ENCODE measurements at places on chromosomes 16 and 17. TPM values are rescaled to one million over a fixed set of nuclear protein-coding genes. Genes with fewer than 3 reads are reported as not detected.
A peak's percentile ranks its signal among the peaks of the same experiment; 100 is the strongest.

GRCh38 chr17:8150194-8151119, 1.7 kb downstream of the PER1 start:
- DNase-seq = no peak

DNA sequence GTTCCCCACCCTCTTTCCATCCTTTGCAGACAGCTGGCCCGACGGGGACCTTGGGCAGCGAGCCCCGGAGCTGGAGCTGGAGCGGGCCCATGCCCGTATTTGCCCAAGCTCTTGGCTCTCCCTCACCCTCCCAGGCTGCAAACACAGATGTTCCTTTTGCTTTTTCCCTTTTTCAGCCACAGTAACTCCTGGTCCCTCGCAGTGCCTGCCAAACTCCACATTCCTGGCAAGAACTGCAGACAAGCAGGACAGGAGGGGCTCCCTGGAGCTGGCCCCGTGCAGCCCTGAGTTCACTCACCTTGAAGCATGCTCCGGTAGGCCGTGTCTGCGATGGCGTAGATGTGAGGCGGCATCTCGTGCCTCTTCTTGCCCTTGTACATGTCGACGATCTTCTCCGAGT, 33.9 kb downstream of the MYH11 start:
- no peak for DNase-seq

GRCh38 chr17:836151-836550, 54.0 kb downstream of the MRM3 start:
- DNase-seq = no peak

DNA sequence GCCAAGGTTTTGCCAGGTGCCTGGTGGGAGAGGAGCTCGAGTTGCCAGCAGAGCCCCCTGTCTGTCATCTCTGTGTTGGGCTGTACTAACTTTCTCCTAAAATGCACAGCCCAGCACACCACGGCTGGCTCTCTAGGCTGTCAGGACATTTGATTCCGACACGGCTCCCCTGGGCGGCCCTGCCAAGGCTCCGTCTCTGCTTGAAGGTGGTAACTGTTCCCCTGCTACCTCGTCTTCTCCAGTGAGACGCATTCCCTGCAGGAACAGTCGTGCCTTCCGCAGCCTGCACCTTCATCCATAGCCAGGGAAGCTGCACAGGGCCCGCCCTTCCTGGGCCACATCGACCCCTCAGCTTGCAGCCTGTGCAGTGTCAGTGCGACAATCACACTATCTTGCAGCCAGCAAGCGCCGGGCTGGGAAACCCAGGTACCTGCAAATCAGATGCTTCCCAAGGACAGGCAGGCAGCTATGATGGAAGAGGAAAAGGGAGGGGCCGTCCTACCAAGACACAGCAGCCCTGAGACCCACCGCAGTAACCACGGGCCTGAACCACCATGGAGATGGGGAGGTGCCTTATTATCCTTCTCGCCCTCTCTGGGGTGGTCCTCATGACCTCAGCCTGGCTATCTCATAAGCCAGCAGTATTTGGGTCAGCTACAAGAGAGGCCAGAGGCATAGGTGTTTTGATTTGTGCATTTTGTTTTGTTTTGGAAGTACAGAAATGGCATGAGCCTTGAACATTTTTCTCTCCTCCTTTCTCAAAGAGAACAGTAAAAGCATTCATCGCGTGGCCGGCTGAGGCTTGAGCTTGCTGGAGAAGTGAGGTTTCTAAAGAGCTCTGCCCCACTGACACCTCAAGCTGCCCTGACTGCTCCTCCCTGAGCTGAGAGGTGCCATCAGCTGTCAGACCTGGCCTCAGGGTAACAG, 361.7 kb upstream of the TNRC6C start:
- DNase-seq = no peak

- DNase-seq = no peak
Measured at GRCh38 chr16:8641671-8642070, 20.2 kb downstream of the METTL22 start.

DNA sequence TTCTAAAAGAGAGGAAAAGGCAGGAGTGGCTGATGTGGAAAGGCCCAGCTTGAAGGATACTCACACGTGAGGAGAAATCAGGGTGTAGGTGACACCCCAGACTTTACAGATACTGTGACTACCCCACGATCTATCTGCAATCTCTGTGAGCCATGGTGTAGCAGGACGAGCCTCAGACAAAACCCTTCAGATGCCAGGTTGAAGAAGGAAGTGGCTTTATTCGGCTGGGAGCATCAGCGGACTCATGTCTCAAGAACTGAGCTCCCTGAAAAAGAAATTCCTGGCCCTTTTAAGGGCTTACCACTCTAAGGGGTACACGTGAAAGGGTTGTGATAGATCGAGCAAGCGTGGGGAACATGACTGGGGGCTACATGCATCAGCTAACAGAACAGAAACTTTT, 4.7 kb upstream of the SLC6A4 start:
- no peak for DNase-seq

- DNase-seq = peak; percentile 64
Measured at GRCh38 chr17:2337544-2338314, 428 bp downstream of the SGSM2 start.

ABI3 gene
- not detected for total RNA-seq

ARL4D gene
- total RNA-seq = 19.9 TPM

PRSS21 gene
- total RNA-seq = not detected

DNA sequence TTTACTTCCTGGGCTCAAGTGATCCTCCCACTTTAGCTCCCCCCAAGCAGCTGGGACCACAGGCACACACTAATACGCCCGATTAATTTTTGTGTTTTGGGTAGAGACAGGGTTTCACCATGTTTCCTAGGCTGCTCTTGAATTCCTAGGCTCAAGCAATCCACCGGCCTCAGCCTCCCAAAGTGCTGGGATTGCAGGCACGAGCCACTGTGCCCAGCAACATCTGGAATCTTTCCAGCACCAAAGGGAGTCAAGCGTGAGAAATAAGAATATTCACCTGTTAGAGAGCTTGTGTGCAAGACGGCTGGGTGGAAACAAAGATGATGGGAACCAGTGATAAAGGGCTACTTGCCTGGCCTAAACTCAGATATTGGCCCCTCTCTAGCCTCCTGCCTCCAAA, 14.2 kb upstream of the ALOX12B start:
- no peak for DNase-seq

GRCh38 chr17:44219108-44219615, 313 bp downstream of the UBTF start:
- no peak for DNase-seq

STAC2 gene
- total RNA-seq = 0.09 TPM

DNA sequence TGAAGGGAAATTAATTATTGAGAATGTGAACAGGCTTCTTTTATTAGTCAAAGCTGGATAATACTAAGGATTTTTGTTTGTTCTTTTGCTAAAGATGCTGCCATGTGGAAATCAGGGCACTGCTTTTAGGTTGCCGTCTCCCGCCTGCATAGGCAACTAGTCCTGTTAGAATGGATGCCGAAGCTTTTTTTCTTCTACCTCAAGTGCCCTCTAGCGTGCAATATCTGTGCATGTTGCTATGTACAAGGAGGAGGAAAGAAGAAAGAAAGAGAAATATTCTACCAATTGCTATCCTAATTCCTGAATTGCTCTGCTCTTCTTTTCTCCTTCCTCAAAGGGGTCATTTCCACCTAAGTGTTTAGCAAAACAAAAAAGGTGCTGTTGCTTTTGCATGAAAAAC, 5.2 kb upstream of the CDH8 start:
- DNase-seq = peak; percentile 51

SLC6A2 gene
- not detected for total RNA-seq

- DNase-seq = no peak
Measured at GRCh38 chr17:61442878-61443474, 9.2 kb upstream of the TBX4 start.

GRCh38 chr17:13129356-13129755, 111.5 kb upstream of the ELAC2 start:
- DNase-seq = no peak

- DNase-seq = no peak
Measured at GRCh38 chr16:75087375-75087979, 29.1 kb downstream of the LDHD start.

GRCh38 chr16:67419502-67419901, 3.2 kb upstream of the ZDHHC1 start:
- no peak for DNase-seq

GPRC5B gene
- 7.6 TPM for total RNA-seq

RAB40B gene
- total RNA-seq = 6.3 TPM

DNA sequence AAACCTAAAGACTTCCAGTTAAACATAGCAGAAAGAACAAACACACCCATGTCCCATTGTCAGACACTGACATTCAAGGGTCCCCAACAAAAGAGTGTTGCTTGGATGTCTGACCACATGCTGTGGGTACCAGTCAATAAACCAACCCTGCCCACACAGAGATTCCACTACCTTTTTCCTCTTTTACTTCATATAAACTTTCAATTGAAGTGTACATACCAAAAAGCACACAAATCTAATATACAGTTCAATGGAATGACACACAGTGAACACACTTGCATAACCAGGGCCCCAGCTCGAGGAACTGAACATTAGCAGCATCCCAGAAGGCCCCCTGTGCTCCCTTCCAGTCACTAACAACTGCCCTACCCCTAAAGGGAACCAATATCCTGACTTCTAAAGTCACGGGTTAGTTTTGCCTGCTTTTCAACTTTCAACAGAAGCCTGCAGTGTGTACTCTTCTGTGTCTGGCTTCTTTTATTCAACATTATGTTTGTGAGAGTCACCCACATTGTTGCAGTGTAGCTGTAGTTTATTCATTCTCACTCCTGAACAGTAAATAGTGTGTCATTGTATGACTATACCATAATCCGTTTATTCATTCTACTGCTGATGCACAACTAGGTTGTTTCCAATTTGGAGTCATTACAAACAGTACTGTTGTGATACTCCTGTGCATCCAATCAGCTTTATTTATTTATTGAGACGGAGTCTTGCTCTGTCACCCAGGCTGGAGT, 18.0 kb downstream of the CFDP1 start:
- no peak for DNase-seq

SPN gene
- total RNA-seq = not detected

DNA sequence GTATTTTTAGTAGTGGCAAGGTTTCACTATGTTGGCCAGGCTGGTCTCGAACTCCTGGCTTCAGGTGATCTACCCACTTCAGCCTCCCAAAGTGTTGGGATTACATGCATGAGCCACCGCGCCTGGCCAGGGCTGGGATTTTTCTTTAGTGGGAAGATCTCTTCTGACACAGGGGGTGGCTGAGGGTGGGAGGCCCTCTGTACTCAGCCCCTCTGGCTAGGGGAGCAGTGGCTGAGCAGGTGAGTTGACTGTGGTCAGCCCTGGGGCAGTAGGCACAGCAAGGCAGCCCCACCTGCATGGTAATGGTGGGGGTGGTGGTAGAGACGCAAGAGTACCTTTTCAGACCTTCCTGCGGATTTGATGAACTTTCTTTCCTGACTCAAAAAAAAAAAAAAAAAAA, 12.3 kb upstream of the GPRC5B start:
- no peak for DNase-seq

GRCh38 chr16:65845466-65846209, 520.9 kb upstream of the CDH5 start:
- no peak for DNase-seq

GRCh38 chr17:74773871-74774286, 2.3 kb downstream of the NAT9 start:
- DNase-seq = no peak

- no peak for DNase-seq
Measured at GRCh38 chr17:1551741-1552140, 10.9 kb downstream of the PITPNA start.

- no peak for DNase-seq
Measured at GRCh38 chr17:82907797-82908542, 68.1 kb upstream of the ZNF750 start.

SULT1A2 gene
- 0.43 TPM for total RNA-seq

DNA sequence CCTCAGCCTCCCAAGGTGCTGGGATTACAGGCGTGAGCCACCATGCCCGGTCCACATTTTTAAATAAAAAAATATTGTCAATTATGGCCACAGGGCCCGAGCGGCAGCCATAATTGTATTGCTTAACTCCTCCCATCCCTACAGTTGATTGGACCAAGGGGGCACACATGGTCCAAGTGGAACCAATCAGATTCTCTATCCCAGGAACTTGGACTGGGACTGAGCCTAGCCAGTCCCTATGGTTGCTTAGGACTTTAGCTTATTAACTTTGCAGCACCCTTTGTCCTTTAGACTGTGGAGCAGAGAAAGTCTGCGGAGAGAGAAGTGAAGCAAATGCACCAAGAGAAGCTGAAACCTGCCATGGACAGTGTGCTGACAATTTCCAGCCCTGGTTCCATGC, 5.5 kb upstream of the RDM1 start:
- no peak for DNase-seq

- no peak for DNase-seq
Measured at GRCh38 chr17:35189291-35189690, 4.9 kb downstream of the SLC35G3 start.

NPIPA7 gene
- total RNA-seq = 4.7 TPM

- DNase-seq = no peak
Measured at GRCh38 chr17:1865252-1866037, 35.6 kb downstream of the RPA1 start.

Measured in Caco-2 (cell line).